ENCODE measurements at places on chromosomes 12 and 14.

DNA sequence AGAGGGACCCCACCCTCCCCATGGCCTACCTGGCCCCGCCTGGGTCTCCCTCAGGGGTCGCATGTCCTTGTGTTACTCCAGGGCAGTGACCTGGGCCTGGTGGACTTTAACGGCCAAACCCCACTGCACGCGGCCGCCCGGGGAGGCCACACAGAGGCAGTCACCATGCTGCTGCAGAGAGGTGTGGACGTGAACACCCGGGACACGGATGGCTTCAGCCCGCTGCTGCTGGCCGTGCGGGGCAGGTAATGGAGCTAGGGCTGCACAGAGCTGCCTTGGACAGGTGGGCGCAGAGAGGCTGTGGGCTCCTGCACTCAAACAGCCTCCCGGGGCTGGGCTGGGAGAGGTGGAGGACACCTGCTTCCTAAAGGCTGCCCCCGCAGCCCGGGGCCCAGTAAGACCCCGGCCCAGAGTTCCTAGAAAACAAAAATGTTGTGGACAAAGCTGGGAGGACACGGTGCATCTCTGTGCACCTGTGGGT is 21.6 kb downstream of the ASPG start:
- DNase-seq, result no peak

GRCh38 chr12:131011165-131012079 is 57.7 kb downstream of the ADGRD1 start:
- no peak for DNase-seq

- no peak for DNase-seq
These were observed 77.7 kb downstream of the PPP2R5C start for GRCh38 chr14:101839236-101839635.

GRCh38 chr14:98136012-98136789 is 1135.8 kb downstream of the BCL11B start:
- no peak for DNase-seq

GRCh38 chr12:107774349-107775029 is at the start of gene ASCL4:
Gene ASCL4 (plus strand): TSS chr12:107774704. CDS start chr12:107775219, 515 bp downstream.
- DNase-seq, result no peak

GRCh38 chr14:24984846-24985589 is 64.9 kb downstream of the STXBP6 start:
- DNase-seq, result no peak

DNA sequence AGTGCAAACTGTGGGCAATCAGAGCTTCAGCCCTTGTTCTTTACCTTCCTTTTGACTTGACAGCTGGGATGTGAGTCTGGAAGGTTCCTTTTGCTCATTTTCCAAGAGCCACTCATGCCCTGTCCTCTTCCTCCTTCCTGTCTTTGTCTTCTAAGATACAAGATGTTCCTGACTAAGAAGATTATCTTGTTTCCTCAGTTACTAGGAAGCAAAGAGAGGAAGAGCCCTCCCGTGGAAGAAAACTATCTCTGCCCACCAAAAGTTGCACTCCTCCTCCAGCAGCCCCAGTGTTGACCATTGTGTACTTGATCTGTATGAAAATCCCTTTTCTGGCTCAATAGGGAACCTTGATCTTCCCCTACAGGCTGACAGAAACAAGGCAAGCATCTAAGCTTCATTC is 138.0 kb downstream of the C12orf75 start:
- DNase-seq, result no peak

- DNase-seq, result no peak
These were observed 19.2 kb upstream of the CYP46A1 start for GRCh38 chr14:99664937-99665273.

DNA sequence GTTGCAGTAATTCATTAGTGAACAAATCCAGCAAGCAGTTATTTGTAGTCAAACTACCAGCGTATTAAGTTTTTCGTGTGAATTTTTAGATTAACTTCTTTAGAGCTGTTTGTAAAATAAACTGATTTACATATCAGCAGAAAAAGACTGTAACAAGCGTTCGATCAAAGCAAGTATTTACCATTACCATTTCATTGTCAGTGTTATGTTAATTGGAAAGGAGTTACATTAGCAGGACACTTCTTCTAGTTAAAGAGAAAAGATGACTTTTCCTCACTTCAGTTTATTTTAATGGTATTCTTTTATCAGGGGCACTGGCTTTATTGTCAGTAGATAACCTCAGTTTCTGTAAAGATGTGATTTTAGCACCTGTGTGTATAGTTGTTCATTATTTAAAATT is 151.1 kb upstream of the AEBP2 start:
- DNase-seq, result no peak

DNA sequence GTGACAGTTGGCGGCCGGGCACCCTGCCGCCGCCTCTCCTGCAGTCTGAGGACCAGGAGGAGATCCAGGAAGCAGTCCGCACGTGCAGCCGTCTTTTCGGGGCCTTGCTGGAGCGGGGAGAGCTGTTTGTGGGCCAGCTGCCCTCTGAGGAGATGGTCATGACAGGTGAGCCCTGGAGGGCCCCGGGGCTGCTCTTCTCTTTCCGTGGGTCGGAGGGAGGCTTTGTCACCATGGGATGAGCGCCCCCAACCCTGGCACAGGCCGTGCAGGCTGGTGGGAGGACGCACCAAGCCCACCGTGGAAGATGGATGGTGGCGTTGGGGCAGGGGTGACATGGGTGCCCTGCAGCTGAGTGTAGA is 532 bp downstream of the NOC4L start:
- no peak for DNase-seq

DNA sequence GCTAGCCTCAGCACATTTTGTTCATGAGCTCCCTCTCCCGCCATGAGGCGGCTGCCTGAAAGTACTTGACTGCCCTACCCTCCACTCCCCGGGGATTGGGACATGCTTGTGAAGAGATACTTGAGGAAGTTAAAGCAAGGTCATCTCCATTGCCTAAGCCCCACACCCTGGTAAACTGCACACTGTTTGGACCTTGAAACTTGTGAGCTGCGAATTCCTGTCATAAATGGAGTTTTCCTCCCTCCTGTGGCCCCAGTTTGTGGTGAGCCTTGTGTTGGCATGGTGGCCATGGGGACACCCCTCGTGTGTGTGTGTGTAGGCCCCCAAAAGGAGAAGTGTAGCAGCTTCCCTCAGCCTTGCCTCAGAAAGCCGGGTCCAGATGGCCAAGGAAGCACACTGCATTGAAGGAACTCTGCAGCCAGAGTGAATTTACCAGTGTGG is 395.5 kb downstream of the ZFP36L1 start:
- DNase-seq, result no peak

DNA sequence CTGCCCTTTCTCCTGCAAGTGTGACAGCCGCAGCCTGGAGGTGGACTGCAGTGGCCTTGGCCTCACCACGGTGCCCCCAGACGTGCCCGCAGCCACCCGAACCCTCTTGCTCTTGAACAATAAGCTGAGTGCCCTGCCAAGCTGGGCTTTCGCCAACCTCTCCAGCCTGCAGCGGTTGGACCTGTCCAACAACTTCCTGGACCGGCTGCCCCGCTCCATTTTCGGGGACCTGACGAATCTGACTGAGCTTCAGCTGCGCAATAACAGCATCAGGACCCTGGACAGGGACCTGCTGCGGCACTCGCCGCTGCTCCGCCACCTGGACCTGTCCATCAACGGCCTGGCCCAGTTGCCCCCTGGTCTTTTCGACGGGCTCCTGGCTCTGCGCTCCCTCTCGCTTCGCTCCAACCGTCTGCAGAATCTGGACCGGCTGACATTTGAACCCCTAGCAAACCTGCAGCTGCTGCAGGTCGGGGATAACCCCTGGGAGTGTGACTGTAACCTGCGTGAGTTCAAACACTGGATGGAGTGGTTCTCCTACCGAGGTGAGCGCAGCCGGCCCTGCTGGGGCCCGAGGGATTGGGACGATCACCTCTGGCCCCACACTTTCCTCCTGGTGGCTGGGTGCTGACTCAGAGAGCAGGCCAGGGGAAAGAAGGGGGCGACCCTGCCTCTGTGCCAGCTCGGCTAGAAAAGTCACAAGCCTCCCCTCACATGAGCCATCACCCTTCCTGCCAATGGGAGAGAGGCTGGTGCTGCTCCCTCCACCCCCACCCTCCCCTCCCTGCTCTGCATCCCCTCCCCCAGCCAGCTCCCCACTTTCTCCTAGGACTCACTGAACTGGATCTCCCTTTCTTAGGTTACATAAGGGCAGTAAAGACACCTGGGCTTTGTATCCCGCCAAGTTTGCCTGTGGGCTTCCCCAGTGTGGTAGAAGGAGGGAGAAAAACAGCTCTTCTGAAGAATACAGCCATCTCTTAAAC is 10.9 kb downstream of the LRTM2 start:
- DNase-seq, result no peak

- DNase-seq, result no peak
These were observed at the start of gene TBC1D30 for GRCh38 chr12:64824500-64825142. Gene TBC1D30 (plus strand): TSS chr12:64824647. CDS start chr12:64824880, 233 bp downstream.

DNA sequence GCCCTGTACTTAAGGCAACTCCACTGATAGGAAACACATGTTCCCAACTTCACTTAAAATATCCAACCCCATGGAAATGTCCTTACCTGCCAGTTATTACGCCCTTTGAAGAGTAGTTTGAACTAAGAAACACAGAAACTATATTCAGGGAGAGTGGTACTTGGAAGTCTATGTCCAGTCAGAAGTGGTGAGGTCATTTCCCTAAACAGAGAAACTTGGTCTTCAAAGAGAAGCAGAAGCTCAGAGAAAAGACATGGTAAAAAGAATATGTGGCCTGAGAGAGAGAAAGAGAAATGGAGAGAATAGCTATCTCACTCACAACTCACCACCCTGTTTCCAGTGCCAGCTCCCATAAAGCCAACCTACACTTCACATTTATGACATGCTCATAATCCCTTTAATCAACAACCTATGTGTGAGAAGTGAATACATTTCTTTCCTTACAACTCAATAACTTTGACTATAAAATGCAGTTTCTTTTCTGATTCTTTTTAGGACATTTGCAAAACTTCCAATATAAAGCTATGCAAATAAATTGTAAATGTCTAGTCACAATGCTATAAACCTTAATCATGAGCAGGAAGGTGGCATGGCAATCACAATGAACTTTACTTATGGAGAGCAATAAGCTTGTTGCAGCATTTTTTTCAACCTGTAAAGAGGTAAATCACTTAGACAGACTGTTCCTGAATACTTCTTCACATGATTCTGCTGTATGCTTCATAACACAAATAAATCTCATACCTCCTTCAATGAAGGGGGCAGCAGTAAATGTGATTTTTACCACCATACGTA is 67.1 kb downstream of the CPNE8 start:
- no peak for DNase-seq

DNA sequence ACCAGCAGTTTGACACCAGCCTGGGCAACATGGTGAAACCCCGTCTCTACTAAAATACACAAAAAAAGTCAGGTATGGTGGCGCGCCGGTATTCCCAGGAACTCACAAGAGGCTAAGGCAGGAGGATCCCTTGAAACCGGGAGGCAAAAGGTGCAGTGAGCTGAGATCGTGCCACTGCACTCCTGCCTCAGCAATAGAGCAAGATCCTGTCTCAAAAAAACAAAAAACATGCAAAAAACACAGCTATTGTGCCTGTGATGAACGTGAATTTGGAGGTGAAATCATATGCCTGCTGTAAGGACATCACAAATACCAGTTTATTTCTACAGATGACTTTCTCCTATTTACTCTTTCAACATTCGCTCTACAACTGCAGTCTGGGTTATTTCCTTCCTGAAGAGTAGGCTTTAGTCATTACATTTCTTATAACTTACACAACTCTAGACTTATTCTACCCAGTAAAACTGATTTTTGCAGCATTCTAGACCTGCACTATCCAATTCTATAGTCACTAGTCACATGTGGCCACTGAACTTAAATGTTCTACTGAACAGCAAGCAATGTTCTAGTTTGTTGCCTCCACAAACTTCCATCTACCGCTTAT is 48.3 kb downstream of the HNRNPC start:
- DNase-seq, result no peak

DNA sequence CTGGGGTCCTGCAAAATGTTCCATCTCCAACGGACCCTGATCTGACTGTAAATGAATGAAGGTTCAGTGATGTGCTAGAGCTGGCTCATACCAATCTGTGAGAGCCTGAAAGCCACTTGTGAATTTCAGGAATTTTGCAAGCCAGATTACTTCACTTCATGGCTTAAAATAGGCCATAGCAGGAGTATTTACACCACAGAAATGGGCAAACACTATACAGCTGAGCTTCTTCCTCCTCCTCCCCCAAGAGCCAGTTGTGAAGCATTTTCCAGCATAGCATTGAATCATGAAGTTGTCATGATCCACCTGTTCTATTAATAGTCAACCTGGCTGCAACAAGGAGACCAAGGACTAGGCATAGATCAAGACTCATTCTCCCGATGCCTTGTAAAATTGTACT is 141.3 kb upstream of the RASSF8 start:
- no peak for DNase-seq

GRCh38 chr14:66231820-66232219 is 254.4 kb upstream of the CCDC196 start:
- no peak for DNase-seq

DNA sequence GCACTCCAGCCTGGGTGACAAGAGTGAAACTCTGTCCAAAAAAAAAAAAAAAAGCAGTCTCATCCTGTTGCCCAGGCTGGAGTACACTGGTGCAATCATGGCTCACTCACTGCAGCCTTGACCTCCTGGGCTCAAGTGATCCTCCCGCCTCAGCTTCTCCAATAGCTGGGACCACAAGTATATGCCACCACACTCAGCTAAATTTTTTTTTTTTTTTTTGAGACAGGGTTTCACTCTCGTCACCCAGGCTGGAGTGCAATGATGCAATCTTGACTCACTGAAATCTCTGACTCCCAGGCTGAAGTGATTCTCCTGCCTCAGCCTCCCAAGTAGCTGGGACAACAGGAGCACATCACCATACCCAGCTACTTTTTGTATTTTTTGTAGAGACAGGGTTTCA is 5.2 kb upstream of the CNPY2 start:
- DNase-seq, result no peak

GRCh38 chr12:15899282-15899870 is 11.8 kb upstream of the DERA start:
- no peak for DNase-seq

DNA sequence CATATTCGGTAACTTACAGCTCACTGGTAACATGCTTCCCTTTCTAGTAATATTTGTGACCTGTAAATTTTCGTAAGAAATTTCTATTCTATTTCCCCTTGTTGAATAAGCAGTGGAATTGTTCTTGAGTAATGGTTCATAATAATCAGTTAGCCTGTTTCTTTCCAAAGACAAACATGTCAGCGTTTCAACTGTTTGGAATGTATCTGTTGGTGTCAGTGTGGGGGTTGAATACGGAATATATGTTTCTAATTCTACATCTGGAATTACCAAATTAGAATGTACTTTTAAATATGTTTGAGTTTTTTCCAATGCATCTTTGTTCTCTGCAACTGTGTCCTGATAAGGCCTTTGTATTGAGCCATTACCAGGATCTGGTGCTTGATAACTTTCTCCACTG is 2.0 kb downstream of the BBS10 start:
- DNase-seq, result no peak

DNA sequence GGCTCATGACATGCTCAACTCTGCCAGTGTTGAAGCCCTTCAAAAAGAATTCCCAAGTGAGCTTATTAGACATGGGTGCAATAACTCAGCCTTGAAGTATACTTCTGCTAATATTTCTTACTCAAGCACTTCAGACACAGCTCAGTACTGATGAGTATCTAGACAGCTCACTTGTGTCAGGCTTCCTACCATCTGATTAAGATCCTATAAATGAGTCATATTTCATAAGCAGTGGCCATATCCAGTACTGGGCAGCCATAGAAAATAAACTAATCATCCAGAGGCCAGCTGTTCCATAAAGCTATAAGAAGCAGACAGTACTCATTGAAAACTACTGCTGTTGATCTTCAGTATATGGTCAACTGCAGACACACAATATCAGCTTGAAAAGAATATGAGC is 12.9 kb downstream of the FSCB start:
- DNase-seq, result no peak

- no peak for DNase-seq
These were observed 11.3 kb downstream of the ACACB start for GRCh38 chr12:109127533-109128242.
